ENCODE measurements at places on chromosomes 13 and 19.

DNA sequence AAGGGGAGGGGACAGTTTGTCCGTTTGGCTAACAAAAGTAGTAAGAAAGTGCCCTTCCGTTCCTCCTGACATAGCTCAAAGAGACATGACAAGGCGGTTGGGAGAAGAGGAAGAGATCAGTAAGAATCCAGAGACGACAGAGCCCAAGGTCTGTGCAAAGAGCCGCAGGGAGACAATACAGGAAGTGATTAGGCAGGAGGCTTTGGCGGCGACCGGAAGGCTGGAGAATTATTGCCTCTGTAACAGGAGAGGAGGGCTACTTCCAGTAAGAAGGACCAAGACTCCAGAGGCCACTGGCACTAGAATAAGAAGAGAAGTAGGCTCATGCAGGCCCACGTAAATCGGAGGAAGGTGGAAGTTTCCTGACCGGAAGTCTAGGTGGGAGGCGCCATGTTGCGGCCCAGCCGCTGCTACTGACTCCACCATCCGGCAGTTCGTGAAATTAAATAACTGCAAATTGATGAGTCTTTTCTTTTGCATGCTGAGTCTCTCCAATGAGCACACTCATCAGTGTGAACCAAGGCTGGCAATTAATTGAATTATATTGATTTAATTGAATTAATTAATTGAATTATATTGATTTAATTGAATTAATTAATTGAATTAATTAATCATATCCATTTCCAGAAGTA lies 9.9 kb downstream of the RFX2 start:
- no peak for DNase-seq

- DNase-seq, result no peak
These were observed 11.5 kb upstream of the GAS6 start for GRCh38 chr13:113875429-113875815.

DNA sequence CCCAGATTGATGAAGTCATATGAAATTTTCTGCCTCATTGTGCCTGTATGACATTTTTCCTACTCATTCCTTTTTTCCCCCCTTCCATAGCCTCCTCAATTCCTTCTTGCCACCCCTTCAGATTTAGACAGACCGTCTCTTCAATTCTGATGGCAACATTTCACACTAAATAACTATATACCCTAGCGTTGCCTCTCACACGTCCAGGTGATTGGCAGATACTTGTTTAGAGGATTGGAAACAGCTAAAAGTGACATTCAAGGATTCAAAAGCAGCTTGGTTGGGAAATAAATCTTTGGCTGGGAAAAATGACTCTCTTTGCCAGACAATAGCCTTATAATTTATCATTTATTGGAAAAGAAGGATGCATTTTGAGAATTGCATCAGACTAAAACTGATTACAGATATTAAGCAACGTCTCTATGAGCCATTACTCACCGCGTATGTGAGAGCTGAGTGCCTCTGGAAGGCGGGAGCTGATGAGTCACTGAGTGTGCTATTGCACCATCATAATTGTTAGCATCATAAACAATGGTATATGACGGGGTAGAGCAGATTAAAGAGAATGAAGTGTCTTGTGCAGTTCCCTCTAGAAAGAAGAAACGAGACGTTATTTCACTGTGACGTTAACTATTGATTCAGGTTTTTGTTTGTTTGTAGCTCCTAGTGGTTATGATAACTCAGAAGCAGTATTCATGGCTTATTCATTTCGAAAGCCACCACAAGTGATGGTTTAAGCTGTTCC lies 61.1 kb upstream of the FAM216B start:
- no peak for DNase-seq

DNA sequence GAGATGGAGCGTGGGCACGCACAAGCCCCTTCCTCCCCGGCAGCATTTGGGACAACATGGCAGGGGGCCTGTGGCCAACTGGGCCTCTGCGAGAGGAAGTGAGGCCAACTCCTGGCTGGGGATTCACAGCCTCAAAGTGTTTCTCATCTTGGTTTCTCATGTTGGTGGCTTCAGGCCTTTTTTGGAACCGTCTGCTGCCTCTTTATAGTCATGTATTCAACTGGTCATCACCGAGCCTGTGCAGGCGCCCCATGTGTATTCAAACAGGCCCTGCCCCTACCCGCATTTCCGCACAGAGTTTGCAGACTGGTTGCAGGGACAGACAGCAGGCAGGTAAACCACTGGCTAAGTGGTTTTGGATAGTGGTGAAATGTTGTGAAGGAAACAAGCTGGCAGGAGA lies 17.3 kb upstream of the RELB start:
- no peak for DNase-seq

Measured in occipital lobe (tissue), 3 donors.